ENCODE measurements at places on chromosomes 5 and 9.

DNA sequence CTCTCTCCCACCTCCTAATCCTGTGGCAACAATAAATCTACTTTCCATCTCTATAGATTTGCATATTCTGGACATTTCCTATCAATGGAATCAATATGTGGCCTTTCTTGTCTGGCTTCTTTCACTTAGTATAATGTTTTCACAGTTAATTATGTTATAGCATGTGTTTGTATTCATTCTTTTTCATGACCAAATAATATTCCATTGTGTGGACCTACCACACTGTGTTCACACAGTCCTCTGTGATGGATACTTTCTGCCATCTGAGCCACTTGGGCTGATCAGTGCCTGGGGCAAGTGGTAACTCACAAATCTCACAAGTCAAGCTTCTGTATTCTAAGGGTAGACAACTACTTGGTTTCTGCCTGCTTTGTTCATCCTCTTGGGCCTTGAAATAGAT, 48.7 kb upstream of the POMT1 start:
- no peak for DNase-seq

- no peak for DNase-seq
These were observed 213.3 kb downstream of the SEMA6A start for GRCh38 chr5:116361171-116361967.

GRCh38 chr5:133895979-133896845, 72.2 kb downstream of the C5orf15 start:
- no peak for DNase-seq

DNA sequence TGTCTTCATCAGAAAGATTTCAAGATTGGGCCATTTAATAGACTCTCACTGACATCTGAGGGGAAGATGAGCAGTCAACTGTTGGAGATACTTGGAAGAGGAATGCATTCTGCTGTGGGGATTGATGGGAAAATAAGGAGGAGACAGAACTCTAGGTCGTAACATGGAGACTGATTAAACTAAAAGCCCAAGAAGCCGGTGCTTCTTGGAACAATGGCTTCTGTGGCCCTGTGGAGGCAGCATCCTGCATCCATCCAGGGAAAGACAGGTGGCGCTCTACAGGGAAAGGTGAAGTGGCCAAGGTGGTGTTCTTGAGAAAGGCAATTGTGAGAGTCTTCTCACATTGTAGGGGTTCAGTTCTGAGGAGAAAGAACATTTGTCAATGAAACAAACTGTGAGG, 31.3 kb downstream of the ZFAND5 start:
- DNase-seq = no peak

- no peak for DNase-seq
These were observed 12.8 kb upstream of the LAMC3 start for GRCh38 chr9:130996205-130996604.

DNA sequence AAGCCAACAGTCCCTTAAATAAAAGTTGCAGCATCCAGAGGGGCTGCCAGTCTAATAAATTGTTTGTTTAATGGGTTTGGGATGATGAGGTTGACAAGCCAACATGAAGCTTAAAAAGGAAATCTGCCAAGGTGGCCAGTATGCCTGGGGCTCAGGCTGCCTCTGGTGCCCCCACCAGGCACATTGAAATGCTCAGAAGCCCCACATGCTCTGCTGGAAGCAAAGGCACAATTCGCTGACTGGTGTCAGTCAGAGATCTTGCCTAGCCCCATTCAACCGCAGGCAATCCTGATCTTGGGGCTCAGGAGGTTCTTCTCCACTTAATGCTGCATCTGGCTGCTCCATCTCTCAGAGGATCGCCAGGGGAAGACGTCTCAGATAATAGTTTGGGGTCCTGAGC, 44.2 kb upstream of the TCERG1 start:
- no peak for DNase-seq

DNA sequence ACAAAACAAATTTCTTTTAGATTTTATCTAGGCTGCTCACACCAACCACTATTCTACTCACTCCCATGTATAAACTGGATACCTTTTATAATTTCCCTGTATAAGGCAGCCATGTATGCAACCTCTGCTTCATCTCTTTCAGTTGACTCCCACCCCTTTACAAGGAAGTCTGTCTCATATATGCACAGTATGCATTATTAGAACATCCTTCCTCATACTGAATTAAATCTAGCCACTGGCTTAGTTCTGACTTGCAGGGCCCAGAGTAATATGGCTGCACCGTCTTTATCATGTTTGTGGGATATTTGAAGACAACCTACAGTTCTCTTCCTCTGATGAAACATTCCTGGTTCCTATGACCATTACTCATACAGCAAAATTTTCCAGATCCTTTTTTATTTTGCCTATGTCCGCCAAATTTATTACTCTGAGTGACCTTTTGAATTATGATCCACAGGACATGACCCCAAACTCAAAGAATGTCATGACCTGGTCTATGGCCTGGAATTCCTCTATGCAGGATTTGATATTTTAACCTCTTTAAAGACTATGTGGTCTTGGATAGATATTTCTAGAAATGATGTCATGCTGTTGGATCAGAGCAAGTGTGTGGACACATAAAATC, 76.6 kb upstream of the ITGA1 start:
- no peak for DNase-seq

DNA sequence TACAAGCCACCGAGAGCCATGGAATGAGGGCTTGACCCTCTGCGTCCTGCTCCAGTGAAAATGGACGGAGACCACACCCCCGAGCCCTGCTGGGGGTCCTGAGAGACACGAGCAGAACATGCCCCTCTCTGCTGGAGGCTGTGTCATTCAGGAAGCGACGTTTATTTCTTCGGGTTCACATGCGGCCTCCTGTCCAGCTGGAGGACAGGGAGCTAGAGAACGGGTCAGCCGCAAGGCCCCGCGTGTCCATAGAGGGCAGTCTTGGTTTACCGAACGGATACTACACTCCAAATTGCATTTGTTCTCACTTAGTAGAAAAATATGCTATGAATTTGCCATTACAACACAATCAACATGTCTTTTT, 36.1 kb downstream of the MRPL36 start:
- peak; percentile 16 for DNase-seq

- no peak for DNase-seq
These were observed 18.8 kb upstream of the FCN1 start for GRCh38 chr9:134936346-134937163.
